Esophagus squamous epithelium (tissue), 5 donors: ENCODE measurements at places on chromosomes 7 and 10.
A peak's percentile ranks its signal among the peaks of the same experiment; 100 is the strongest.

GRCh38 chr7:39754326-39755120, 131.2 kb downstream of the RALA start:
- no peak for DNase-seq

GRCh38 chr10:5814110-5815107, 1.2 kb upstream of the GDI2 start:
- DNase-seq, result no peak

- no peak for DNase-seq
Measured at GRCh38 chr7:2444476-2444875, 31.7 kb downstream of the GRIFIN start.

GRCh38 chr10:15244635-15245197, 76.2 kb upstream of the NMT2 start:
- DNase-seq, result no peak

DNA sequence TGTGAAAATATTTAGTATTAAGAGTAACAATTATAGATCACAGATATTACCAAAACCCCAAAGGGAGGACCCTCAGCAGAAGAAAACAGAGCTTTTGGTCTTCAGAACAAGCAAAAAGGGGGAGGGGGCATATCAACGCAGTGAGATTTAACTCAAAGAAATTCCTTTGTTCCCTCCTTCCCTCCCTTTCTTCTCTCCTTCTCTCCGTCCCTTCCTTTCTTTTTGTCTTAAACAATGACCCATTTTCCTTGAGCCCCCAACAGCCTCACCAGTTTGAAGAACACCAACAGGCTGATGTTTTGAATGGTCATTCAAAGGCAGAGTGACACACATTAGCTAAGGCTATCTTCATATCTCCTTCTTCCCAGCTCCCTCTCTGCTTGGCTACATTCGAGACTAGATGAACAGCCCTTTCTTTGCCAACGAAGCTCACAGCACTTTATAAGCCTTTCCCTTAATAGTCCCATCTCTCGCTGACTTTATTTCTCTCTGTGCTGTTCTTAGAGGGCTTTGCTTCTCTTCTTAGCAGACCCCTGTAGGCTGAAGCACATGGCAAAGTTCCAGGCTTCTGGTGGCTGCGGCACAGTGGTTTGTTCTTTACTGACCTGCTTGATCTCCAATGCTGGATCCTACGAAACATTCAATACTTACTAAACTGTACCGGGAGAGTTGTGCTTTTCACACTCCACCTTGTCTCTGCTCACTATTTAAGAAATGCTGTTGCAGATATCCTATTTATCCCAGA, 75.6 kb upstream of the KCNIP2 start:
- no peak for DNase-seq

DNA sequence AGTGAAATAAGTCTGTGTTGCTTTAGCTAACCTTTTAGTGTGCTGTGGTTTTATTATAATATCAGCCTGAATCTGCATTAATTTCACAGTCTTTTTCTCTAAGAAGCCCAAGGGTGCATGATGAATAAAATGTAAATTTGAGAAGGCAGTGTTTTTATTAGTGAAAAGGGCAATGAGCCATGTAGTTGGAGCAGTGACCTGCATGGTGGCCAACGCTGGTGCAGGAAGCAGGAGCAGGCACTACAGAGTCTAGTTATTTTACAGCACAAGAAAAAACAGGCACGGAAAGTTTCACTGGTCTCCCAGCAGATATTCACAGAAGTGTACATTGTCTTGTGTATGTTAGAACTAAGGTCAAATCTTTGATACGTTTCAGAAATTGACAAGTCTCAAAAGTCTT, 247.8 kb downstream of the CELF2 start:
- no peak for DNase-seq

DNA sequence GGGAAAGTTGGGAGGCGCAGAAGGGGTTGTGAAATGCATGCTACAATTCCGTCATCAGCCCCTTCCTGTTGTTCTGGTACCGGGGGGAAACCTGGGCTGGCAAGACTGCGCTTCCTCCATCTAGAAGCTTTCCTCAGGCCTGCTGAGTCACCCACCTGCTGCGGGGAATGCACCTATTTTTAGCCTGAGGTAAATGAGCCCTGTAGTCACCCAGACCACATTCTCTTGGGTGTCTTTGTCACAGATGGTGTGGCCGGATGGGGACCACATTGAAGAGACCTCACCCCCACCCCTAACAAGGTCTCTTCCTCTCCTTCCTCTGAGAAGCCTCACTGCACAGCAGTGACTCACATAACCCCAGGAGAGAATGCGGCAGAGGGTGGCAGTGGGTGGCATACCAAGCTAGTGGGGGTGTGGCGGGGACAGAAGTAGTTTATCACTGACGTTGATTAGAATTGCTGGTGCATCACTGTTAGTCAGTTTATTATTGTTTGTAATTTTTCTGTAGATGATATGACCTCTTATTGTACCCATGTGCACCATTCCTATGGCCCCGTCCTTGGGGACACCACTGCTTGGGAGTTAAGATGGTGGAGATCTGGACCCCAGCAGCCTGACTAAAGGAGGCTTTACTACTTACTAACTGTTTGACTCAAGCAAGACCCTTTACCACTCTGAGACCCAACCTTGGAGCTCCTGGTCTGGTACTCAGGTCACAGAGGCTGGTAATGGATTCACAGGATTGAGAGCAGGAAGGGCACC, 83.0 kb upstream of the DUSP5 start:
- peak; percentile 66 for DNase-seq

- no peak for DNase-seq
Measured at GRCh38 chr10:84783386-84783785, 455.0 kb downstream of the CCSER2 start.

DNA sequence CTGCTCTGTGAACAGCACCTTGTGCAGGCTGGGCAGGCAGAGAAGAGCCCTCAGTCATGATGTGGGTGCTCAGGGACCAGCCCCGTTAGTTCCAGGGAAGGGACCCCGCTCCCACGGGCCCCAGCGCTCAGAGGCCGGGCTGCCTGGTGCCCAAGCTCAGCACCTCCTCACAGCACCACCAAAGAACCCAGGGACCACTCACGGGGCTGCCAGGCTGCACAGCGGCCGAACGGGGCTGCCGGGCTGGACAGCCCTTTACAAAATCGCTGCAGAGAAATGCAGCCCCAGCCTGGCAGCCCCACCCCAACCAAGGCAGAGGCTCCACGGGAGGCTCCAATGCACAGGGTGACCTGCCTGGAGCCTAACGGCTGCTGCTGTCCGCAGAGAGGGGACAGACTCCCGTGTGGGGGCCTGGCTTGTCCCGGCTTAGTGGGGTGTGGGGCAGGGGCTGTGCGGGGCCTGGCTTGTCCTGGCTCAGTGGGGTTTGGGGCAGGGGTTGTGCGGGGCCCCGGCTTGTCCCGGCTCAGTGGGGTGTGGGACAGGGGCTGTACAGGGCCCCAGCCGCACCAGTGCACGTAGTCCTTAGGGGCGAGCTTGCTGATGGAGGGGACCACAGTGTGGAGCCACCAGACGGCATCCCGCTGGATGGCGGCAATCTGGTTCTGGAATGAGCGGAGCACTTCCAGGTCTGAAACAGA, 9.2 kb downstream of the INTS1 start:
- DNase-seq, result no peak

GRCh38 chr10:50592961-50593418, 30.8 kb downstream of the SGMS1 start:
- no peak for DNase-seq

GRCh38 chr10:88370713-88371112, 212.4 kb downstream of the RNLS start:
- DNase-seq, result no peak

- no peak for DNase-seq
Measured at GRCh38 chr7:96484091-96484490, 162.2 kb upstream of the SLC25A13 start.

- no peak for DNase-seq
Measured at GRCh38 chr10:51250278-51250920, 176.1 kb downstream of the PRKG1 start.

- no peak for DNase-seq
Measured at GRCh38 chr7:33979807-33980355, 74.5 kb downstream of the BMPER start.

- no peak for DNase-seq
Measured at GRCh38 chr7:157570531-157571200, 233.9 kb downstream of the DNAJB6 start.

DNA sequence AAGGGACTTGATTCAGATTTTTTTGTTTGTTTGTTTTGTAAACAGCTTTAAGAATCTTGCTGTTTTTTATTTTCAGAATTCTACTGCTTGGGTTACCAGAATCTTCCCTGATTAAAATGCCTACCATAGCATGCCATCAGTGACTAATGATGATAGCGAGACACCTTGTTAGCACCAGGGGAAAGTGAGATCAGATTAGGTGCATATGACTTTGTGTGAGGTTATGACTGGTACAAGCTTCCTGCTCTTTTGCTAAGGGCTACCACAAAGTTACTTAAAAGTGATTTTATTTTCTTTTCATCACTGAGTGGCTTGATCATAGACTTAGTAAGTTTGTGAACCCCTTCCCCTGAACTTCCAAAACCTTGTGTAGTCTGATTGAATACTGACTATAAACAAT, 93.5 kb downstream of the SND1 start:
- DNase-seq, result no peak

- no peak for DNase-seq
Measured at GRCh38 chr10:63337455-63338251, 128.1 kb downstream of the JMJD1C start.

DNA sequence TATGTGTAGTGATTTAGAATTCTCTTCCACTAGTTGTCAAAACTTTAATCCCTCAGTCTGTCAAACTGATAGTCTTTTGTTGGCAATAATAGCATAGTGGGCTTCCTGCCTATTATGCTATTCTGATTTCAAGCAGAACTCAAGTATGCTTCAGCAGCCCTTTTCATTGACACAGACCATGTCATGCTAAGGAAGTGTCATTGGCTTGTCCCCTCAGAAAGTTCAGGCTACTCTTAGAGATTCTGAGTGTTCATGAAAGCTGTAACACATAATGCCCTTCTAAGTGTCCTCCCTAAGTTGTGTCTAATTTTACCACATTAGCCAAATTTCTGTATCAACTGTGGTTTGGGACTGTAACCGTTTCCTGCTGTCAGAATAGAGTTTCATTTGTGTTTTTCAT, 198.7 kb downstream of the THSD7A start:
- DNase-seq, result no peak

DNA sequence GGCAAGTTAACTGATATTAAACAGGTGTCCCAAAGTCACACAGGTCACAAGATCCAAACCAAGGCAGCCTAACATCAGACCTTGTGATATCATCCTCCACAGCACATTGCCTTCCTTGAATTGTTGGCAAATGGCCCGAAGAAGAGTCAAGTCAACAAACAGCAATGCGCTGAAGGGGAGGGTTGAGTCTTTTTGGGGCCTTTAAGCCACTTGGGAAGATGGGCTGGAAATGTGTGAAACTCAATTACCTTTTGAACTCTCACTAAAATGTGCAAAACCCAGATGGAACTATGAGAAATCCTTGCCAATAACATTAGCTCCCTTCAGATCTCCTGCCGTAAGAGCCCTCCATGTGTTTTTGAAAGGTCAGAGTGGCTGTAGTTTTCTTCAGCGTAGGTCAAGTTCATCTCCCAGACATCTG, 47.9 kb upstream of the STK17A start:
- DNase-seq, result no peak

DNA sequence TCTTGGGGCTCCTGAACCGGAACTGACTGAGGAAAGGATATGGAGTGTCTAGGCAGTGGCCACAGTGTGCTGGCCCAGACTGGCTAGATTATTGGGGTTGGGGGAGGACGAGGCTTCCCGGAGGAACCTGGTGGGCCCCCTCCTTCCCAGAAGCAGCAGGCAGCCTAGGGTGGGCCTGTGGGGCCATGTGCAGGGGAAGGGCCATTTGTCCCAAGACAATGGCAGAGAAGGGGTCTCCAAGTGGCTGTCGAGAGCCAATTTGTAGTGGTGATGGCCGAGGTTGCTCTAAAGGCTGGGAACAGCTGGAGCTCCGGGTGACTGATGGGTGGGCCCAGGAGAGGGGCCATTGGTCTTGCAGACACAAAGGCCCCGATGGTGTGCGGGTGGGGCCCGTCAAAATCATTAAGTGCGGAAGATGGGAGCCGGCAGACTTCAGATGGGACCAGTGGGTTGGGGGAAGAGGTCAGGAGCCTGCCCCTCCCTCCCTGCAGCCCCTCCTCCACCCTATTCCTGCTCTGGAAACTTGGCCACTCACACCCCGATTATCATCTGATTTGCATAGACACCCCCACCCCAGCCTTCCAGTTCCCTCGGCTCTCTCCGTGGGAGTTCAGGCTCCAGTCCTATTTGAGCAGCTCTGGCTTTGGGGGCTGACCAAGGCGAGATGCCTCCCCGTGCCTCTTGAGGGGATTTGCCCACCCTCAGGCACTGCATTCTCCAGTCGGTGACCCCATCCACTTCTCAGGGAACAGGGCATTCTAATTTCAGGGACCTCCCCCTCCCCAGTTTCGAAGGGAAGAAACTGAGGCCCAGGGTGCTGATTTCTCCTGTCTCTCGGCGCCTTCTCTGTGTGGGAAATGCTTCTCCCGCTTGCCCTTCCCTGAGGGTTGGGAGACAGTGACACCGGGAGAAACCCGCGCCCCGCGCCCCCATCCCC, 36.0 kb upstream of the PAX2 start:
- DNase-seq, result no peak

DNA sequence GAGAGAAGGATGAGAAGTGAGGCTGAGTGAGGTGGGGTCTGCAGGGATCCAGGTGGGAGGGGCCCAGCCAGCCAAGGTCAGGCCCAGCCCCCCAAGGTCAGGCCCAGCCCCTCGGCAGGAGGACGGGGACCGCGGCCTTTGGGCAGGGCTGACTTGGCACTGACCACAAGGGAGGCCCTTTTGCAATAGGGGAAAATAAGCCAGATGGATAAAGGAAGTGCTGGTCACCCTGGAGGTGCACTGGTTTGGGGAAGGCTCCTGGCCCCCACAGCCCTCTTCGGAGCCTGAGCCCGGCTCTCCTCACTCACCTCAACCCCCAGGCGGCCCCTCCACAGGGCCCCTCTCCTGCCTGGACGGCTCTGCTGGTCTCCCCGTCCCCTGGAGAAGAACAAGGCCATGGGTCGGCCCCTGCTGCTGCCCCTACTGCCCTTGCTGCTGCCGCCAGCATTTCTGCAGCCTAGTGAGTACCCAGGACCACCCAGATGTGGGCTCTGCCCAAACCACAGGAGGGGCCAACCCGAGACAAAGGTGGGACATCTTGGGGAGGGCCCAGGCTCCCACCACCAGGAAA, at the start of gene PILRA:
Gene PILRA, plus strand, starts transcription at position 227 of the 571 bp plus-strand sequence. Its CDS starts 170 bp downstream, at position 397.
- DNase-seq, result no peak

DNA sequence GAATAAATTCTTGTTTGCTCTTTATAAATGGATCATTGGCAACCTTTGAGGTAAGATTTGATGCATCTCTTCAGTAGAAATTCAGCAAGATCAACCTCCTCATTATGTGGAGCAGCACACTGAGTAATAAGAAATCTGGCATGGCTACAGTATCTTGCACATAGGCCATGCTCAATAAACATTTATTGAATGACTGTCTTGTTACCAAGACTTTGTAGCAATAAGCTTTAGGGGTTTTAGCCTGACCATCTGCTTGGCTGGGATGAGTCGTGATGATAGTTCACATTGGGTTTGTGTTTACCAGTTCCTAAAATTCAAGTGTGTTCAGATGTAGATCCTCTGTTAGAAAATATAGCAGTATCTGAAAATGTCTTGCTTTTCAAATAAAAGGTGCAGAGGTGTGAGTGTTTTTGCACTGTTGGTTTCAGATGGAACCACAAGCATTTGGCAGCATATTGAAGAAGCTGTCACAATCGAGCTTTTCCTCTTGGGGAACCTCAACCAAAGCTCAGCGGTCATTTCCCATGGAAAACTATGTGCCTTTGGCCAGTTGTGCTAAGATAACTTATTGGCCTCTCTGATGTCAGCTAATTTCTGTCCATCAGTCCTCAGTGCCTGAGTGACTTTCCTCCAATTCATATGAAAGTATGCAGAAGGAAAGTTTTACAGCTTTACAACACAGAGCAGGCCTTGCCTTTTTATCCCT, 442.6 kb downstream of the GFRA1 start:
- no peak for DNase-seq

GRCh38 chr7:309586-310228, 19.7 kb downstream of the FOXL3 start:
- no peak for DNase-seq
